ENCODE measurements at places on chromosomes 13 and 19.
A peak's percentile ranks its signal among the peaks of the same experiment; 100 is the strongest.

GRCh38 chr13:73303851-73304250, 245.0 kb downstream of the KLF5 start:
- DNase-seq, result no peak

- no peak for DNase-seq
Observed at GRCh38 chr13:108549934-108550333, 79.5 kb upstream of the MYO16 start.

- no peak for DNase-seq
Observed at GRCh38 chr13:40210865-40211585, 455.4 kb downstream of the FOXO1 start.

- DNase-seq, result peak; percentile 55
Observed at GRCh38 chr19:35211545-35212230, 16.9 kb downstream of the FAM187B start.
